ENCODE measurements at places on chromosomes 11 and 22.
A peak's percentile ranks its signal among the peaks of the same experiment; 100 is the strongest.

- DNase-seq = no peak
Measured at GRCh38 chr11:42315846-42316245, 856.4 kb upstream of the LRRC4C start.

DNA sequence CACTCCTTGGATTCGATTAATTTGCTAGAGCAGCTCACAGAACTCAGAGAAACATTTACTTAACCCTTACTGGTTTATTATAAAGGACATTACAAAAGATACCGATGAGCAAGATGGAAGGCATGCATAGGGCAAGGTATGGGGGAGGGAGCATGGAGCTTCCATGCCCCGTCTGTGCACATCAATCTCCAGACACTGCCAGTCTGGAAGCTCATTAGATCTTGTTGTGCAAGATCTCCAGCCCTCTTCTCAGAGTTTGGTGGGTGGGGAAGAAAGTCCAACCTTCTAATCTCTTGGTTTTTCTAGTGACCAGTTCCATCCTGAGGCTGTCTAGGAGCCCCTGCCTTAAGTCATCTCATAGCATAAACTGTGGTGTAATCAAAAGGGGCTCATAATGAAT is 190.7 kb downstream of the UVRAG start:
- no peak for DNase-seq

DNA sequence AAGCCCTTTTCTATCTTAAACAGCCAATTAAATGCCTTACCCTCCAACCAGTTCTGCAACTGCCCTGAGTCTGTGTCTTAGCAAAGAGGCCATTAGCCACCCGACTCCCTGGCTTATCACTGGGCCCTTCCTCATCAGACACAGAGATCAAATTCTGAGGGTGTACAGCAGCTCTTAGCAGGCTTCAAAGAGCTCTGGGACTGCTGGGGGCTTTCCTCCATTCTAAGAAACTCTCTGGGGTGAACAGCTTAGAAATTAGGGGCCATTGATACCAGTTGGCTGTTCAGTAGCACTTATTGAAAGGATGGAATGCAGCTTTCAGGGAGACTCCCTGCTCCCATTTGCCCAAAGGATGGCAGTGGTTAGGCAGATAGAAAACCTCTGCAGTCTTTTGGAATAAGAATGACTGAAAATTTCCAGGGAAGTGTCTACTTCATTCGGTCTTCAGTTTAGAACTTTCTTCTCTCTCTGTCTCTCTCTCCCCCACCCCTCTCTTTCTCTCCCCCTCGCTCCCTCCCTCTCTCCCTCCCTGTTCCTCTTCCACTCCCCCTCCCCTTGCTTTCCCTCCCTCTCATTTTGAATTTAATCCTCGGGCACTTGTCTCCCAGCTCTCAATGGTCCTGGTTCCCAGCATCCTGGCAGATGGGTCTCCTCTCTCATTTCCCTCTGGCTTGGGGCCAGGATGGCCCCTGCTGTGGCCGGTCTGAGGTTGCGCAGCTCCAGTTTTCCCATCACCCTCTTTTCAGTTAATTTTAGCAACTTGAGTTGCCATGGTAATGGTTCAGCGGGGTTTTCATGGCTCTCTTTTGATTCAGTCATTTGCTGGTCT is 76.4 kb downstream of the COMMD9 start:
- no peak for DNase-seq

GRCh38 chr22:18000441-18001039 is 23.8 kb downstream of the MICAL3 start:
- DNase-seq = no peak

GRCh38 chr11:113984781-113985180 is 9.9 kb downstream of the HTR3A start:
- DNase-seq = no peak

- DNase-seq = peak; percentile 25
Measured at GRCh38 chr22:40491990-40492631, 121.7 kb downstream of the SGSM3 start.

GRCh38 chr22:44424867-44425693 is 73.0 kb downstream of the RTL6 start:
- no peak for DNase-seq

GRCh38 chr11:120241277-120241676 is 1.3 kb downstream of the POU2F3 start:
- no peak for DNase-seq

DNA sequence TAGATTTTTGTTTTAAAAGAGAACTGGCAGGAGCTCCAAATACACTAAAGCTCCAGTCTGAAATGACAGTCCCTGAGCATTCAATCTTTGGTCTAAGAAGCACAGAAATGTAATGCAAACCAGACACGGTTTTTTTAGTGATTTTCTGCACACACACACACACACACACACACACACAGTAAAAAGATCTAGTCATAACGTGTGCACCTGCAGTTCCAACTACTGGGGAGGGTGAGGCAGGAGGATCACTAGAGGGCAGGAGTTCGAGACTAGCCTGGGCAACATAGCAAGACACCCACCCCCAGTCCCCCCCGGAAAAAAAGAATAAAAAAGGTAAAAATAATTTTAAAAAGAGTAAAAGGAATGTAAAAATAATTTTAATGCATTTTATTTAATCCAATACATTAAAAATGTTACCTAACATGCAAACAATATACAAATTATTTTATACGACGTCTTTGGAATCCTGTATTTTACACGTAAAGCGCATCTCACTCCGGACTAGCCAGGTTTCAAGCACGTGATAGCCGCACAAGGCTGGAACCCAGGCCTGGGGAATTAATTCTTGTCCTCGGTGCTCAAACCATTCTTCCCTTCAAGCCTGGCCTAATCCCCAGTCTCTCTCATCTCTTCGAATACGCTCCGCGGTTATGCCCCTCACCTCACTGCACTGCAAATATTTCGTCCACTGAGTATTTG is 762 bp upstream of the TBC1D22A start:
- no peak for DNase-seq

GRCh38 chr11:25057861-25058260 is 561.0 kb downstream of the LUZP2 start:
- DNase-seq = no peak

GRCh38 chr22:18991821-18992442 is 55.8 kb upstream of the PRODH start:
- no peak for DNase-seq

GRCh38 chr11:20451568-20451967 is 64.1 kb downstream of the PRMT3 start:
- no peak for DNase-seq

DNA sequence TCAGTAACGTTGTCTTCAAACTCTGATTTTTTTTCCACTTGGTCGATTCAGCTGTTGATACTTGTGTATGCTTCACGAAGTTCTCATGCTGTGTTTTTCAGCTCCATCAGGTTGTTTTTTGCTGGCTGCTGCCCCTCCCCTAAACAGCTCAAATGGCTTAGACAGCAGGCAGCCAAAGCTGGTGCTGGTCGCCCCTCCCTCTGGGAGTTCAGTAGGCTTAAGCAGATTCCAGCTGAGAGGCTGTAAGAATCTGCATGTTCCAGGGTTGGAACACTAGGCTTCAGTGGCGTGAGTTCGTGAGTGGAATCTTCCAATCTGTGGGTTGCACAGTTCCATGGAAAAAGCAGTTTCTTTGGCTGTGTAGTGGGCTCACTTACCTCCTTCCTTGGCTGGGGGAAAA is 10.3 kb upstream of the FIBIN start:
- no peak for DNase-seq

DNA sequence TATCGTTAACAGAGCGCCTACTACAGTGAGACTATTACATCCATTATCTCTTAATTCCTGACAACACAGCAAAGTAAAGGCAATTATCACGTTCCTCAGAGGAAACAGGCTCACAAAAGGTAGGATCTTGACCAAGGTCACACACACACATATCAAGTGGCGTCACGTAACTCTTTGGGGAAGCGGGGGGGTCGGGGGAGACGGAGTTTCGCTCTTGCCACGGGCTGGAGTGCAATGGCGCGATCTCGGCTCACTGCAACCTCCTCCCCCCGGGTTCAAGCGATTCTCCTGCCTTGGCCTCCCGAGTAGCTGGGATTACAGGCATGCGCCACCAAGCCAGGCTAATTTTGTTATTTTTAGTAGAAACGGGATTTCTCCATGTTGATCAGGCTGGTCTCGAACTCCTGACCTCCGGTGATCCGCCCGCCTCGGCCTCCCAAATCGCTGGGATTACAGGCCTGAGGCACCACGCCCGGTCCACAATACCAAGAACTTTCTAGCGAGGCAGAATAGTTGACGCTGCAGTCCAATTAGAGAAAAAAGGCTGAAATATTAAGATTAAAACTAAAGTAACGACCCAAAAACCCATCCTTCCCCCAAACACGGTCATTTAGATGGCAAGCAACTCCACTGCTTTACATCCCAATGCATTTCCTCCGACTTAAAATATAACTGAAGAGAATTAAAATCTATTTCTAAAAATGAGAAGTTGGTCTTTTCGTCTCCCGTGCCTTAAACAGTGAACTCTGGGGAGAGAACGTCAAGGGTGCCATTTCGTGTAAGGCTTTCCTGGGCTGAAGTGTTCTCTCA is 1.2 kb downstream of the DDX17 start:
- DNase-seq = peak; percentile 46

- DNase-seq = no peak
Measured at GRCh38 chr11:10307022-10307399, 2.1 kb downstream of the ADM start.

GRCh38 chr11:73625696-73626318 is 20.6 kb upstream of the PLEKHB1 start:
- DNase-seq = peak; percentile 85

DNA sequence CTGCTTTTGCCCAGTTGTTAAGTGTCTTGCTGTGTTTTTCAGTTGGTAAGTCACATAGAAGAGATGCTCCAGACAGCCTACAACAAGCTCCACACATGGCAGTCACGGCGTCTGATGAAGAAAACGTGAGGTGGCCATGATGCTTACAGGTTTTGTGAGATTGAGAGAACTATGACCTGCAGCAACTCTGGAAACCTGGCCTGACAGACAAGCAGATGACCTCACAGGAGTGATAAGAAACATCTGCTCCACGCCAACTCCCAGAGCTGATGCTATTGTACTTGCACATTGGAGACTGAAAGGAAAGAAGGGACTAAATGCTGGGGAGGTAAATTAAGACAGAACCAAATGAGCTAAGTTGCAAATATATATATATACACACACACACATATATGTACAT is 28.6 kb upstream of the LDHA start:
- DNase-seq = no peak

DNA sequence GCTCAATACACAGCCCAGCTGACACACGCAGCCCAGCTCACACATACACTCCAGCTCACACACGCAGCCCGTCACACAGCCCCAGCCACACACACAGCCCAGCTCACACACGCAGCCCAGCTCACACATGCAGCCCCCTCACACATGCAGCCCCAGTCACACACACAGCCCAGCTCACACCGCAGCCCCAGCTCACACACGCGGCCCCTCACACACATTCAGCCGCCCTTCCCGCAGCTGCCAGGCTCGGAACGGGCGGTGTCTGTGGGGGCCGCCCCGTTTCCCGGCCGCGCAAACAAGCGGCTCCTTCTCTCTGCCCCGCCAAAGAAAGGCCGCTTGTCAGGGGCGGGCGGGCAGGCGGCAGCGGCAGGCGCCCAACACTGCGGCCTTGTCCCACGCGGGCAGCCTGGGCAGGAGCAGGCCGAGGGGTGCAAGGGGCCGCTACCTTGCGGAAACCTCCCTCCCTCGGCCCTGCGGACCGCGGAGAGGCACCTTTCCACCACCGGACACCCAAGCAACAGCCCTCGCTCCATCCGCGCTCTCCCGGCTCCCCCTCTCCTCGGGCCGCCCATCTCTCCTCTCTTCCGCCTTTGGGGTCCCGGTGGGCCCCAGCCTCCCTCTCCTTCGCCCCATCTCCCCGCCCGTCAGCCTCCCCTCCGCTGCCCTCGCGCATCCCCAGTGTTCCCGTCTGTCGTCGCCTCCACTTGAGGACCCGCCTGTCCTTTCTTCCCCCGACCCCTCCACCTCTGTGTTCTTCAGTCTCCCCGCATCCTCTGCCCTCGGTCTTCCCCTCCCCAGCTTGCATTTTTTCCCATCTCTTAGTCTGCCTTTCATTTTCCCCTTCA is 2.2 kb downstream of the PHLDB1 start:
- no peak for DNase-seq

- DNase-seq = no peak
Measured at GRCh38 chr22:17769013-17769715, 5.1 kb downstream of the BID start.

- DNase-seq = peak; percentile 79
Measured at GRCh38 chr22:20247010-20247505, 21.1 kb downstream of the RTN4R start.

GRCh38 chr11:1479678-1480118 is 6.9 kb downstream of the MOB2 start:
- DNase-seq = no peak
